ENCODE measurements at places on chromosomes 3 and 15.
A peak's percentile ranks its signal among the peaks of the same experiment; 100 is the strongest.

DNA sequence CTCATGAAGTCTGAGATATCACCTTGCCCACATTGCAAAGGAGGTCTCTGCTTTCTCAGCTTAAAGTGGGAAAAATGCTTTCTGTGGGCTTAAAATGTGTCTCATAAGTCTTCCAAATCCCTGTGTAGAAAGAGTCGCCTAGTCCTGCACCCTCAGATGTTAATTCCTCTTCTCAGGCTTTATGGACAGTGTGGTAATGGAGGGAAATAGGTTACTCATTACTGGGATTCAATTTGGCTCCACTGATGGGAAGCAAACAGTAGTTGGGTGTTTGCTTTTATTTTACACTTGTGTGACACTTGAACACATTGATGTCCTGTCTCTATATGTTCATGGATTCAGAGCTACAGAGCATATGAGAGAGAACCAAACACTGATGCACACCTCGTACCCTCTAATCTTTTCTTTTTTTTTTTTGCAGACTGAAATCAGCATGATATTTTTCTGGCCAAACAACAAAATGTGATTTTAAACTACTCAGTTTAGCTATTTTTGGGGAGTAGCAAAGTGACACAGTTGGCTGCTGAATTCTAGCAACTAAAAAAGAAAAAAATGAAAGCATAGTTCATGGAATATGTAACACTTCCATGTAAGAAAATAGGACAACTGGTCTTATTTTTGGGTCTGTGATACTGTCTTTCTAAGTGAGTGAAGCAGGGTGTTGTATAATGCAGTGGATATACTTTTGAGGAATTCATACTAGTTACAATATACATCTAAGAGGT lies 8.6 kb downstream of the PTPRG start:
- no peak for DNase-seq

GRCh38 chr3:62229908-62230307 lies 143.4 kb downstream of the FEZF2 start:
- DNase-seq = no peak

GRCh38 chr3:30320392-30320791 lies 286.0 kb upstream of the TGFBR2 start:
- DNase-seq = no peak

GRCh38 chr3:62888180-62888579 lies 13.0 kb upstream of the CADPS start:
- no peak for DNase-seq

GRCh38 chr3:157436583-157437291 lies at the start of gene PTX3:
TSS of gene PTX3 (plus strand) at chr3:157436850. CDS start at chr3:157436934, 84 bp downstream.
- no peak for DNase-seq

DNA sequence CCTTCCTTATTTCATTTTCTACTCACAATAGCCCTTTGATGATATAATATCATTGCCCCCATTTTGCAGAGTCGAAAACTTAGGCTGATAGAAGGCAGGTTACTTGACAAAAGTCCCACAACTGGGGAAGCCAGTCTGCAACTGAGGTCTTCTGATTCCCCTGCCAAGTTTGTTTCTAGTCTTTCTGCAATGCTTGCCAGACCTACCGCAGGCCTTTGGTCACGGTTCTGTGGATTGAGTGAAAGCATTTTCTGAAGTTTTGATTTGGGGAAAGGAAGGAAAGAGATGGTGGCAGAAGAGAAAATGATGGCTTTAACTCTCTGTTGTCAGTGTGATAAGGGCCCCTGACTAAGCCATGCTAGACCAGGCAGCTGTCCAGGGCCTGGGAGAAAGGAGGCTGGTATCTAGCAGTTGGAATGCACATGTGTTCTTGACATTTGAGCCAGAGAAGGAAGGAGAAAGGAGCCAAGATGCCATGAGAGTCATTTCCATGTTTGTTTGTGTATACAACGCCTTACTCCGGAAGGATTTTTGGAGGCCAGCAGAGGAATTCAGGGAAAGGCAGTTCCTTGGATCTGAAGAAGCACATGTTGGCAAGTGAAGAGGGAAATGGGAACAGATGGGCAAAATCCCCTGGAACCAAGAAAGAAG lies 29.9 kb downstream of the FAH start:
- no peak for DNase-seq

DNA sequence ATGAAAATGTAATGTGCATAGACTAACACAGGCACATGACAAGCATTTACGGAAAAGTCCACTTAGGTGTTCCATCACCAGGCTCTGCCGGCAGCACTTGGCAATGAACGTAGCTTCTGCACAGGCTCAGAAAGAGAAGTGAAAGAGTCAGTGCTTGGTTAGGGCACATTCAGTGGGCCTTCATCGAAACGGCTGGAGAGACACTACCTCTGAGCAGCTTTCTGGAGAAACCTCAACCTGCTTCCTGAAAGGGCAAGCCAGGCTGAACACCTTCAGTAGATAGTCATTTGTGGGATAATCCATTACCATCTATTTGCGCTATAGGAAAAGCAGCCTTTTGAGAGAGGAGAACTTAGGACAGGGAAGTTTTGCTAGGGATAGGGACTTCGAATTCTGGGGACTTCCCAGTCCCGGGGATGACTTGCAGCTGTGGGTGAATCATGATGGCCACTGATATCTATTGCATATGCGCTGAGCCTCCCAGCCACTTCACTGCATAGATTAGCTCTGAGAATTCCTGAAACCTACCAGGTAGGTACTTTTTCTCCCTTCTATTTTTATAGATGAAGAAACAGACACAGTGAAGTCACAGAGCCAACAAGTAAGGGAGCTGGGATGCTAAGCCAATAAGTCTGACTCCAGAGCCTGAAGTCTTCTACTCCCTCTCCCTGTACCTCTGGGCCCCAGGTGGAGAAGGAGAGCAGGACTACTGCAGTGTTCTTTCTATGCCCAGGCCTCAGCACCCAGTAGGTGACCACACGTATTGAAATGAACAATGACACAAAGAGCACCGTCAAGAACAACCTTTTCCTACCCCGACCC lies 4.2 kb upstream of the SH2D7 start:
- no peak for DNase-seq

GRCh38 chr3:184186184-184186901 lies at the start of gene ABCF3:
TSS of gene ABCF3 (plus strand) at chr3:184186199. CDS start at chr3:184186208, 9 bp downstream.
- DNase-seq = no peak

DNA sequence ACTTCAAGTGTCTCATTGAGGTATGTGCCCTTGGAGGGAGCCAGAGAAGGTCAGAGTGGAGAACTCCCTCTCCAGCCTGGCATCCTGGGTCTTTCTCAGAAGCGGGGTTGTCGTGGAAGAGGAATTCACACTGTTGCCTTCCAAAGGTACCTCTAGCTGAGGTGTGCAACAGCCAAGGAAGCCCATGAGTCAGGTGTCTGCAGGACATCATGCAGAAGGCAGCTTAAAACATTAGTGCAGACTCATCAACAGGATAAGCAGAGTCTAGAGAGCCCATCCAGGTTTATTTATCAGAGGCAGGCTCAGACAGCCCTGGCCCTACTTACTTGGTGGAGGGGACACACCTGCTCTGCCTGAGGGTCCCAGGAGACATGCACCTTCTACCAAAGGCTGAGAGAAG lies 95.6 kb upstream of the TPM1 start:
- DNase-seq = no peak

GRCh38 chr3:153163756-153164550 lies 1.9 kb downstream of the RAP2B start:
- DNase-seq = no peak

DNA sequence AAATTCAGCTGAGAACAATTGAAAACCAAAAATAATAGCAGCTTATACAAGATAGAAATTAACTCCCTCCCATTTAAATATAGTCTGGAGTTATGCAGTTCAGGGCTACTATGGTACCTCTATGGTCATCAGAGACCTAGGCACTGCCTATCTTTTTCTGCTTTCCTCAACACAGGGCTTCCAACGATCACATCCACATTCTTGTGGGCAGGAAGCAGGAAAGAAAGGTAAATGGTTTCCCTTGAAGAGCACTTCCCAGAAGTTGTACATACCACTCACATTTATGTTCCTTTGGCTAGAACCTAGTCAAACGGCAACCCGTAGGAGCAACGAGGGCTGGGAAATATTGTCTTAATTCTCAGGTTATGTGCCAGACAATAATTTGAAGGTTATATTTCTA lies 197.7 kb upstream of the PRICKLE2 start:
- no peak for DNase-seq

GRCh38 chr15:35533130-35534110 lies 12.5 kb downstream of the DPH6 start:
- DNase-seq = no peak

- DNase-seq = no peak
Observed at GRCh38 chr15:50810128-50810527, 44.6 kb upstream of the SPPL2A start.

DNA sequence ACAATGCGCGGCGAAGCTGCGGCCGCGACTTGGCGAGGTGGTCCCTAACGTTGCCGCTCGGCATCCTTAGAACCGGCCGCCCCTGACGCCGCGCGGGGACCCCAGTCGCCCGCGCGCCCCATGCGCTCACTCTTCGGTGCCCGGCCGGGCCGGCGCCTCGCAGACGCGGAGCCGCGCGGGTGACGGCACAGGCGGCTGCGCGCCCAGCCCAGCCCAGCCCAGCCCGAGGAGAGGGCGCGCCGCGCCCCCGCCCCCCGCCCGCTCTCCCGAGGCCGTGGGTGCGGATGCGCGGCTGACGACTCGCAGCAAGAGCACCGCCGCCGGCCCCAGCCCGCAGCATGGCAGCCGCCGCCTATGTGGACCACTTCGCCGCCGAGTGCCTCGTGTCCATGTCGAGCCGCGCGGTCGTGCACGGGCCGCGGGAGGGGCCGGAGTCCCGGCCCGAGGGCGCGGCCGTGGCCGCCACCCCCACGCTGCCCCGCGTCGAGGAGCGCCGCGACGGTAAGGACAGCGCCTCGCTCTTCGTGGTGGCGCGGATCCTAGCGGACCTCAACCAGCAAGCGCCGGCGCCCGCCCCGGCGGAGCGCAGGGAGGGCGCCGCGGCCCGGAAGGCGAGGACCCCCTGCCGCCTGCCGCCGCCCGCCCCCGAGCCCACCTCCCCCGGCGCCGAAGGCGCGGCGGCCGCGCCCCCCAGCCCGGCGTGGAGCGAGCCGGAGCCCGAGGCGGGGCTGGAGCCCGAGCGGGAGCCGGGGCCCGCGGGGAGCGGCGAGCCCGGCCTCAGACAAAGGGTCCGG lies 437 bp downstream of the KLF13 start:
- peak; percentile 59 for DNase-seq

All from stimulated activated CD8-positive, alpha-beta memory T cell treated with anti-CD3 and anti-CD28 coated beads, Interleukin-2, amount 100 ng/mL, for 48 hours (primary cell).